ENCODE measurements at places on chromosomes 5 and 9.

DNA sequence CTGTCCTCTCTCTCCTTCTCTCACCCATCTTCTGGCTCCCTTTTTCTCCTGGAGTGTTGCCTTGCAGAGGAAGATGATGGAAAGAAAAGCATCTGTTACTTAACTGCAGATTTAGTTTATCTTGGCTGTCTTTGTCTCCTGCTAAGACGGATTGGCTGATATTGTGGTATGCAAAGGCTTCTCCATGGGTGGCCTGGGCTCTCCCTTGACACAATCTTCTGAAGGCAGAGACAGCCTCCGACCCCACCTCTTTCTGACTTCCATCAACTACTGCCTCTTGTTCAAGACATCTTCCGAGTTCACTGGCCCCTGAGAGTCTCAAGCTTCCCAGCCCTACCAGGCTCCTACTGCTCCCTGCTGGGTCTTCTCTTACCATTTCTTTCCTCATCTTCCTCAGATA is 403.7 kb downstream of the LRRC70 start:
- no peak for DNase-seq

DNA sequence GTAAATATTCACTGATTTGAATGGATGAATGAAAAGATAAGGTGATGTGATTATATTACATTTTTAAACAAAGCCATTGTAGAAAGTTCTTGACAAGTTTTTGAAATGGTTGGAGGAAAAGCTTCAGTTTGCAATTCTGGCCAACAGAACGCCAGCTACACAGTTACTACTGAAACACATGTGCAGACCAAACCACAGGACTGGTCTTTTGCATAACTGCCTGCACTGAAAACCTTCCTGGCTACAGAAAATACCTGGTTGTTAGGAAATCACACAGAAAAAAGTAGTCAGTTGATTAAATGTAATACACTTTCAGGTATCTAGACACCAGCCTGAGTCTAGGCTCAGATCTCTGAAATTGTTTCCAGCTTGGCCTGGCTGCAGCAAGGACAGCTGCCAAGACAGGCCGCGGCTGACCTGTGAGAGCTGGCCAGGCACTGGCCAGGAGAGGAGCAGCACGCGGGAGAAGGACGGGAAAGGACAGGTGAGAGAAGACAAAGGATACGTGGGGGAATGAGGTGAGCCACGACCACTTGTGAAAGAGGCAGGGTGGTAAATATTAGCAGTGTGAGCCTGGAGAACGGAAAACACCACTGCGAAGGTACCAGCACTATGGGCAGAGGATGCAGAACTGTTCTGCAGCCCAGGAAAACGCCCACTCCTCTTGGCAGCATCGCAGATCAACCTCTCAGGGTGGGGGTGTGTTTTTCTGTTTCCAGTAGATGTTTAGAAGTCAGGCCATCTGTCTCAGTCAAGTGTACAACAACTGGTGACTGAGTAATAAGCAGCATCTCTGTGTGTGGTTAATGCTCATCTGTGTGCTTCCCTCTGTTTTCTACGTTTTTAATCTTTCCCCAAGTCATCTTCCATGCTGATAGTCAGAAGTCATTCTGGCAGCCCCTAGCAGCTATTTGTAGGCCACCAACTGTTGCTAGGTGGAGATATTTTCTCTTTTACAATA is 137.4 kb downstream of the SCAMP1 start:
- no peak for DNase-seq

GRCh38 chr9:115998666-115999065 is 154.9 kb upstream of the PAPPA start:
- DNase-seq: no peak

DNA sequence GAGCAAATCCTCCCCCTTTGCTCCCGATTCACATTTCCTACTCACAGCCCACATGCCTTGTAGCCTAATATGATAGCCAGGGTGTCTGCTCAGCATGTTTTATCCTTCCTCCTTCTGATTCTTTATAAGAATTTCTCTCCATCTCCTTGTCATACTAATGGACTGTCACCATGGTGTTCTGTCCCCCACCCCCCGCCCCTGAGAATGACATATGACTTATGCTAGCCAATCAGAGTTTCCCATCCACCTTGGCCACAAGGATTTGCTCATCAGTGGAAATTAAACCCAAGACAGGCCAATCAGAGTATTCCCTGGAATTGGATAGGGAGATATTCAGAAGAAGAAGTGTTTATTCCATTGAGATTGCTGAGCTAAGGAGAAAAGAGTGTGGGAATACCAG is 16.0 kb downstream of the ABLIM3 start:
- no peak for DNase-seq

DNA sequence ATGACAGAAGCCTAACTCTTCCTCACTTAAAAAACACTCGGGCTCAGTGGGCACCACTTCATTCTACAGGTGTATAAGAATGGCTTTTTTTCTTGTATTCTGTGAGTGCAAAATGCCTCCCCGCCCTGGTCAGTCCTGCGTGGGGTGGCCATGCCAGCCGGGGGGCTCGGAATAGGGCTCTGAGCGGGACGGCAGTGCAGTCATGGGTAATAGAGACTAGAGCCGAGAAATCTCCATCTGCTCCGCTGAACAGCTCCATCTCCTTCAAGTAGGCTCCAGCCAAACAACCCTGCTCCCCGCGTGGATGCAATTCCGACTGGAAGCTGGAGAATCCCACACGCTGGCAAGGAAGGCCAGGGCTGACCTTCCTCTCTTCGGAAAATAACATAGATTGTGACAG is 317.0 kb upstream of the IRX4 start:
- DNase-seq: no peak

GRCh38 chr9:132846918-132847515 is 31.1 kb downstream of the AK8 start:
- DNase-seq: no peak

GRCh38 chr9:17191082-17191481 is 56.2 kb downstream of the CNTLN start:
- DNase-seq: no peak

GRCh38 chr9:89712283-89712682 is 107.5 kb downstream of the GADD45G start:
- DNase-seq: no peak

GRCh38 chr9:27468000-27468399 is 56.1 kb upstream of the IFNK start:
- no peak for DNase-seq

DNA sequence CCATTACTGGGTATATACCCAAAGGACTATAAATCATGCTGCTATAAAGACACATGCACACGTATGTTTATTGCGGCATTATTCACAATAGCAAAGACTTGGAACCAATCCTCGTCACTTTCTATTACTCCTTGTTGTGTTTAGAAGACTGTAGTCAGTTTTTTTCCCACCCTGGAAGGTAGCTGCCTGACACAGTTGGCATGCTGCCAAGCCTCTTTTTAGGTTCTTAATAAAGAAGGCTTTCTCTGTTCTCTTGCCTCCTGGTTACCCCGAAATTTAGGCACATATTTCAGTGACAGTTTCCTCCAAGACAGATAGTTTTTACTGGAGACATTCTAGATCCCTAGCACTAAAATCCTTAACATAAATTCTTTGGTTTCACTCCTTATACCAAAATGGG is 205.4 kb upstream of the PCSK5 start:
- DNase-seq: no peak

DNA sequence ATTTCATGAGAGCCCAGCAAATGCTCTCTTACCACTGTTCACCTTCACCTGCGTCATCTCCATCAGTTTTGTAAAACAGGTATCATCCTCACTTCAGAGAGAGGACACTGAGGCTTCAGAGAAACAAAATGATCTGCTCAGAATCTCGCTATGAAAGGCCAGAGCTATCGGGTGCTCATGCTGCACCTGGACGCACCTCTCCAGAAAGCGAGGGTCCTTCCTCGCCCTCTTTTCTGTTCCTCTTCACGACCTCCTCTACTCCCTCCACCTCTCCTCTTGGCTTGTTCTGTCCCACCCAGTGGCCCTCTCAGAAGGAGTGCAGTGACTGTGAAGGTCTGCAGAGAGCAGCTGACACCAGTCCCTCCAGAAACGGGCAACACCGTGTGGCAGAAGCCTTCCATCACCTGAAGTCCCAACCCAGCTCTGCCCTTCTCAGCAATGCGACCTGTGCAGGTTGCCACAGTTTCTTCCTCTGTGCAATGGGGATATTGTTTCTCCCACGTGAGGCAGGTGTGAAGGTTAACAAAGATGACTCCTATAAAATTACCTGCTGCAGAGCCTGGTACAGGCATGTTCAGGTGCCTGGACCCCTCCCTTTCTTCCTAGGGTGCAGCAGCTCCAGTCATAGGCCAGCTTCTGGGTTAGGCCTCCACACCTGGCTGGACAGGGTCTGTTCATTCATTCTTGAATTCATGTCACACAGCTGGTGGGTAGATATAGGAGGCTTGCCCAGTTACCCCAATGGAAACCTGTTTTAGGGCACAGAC is 45.3 kb upstream of the ANGPTL2 start:
- no peak for DNase-seq

GRCh38 chr5:471750-472058 is 28.7 kb downstream of the EXOC3 start:
- DNase-seq: no peak

DNA sequence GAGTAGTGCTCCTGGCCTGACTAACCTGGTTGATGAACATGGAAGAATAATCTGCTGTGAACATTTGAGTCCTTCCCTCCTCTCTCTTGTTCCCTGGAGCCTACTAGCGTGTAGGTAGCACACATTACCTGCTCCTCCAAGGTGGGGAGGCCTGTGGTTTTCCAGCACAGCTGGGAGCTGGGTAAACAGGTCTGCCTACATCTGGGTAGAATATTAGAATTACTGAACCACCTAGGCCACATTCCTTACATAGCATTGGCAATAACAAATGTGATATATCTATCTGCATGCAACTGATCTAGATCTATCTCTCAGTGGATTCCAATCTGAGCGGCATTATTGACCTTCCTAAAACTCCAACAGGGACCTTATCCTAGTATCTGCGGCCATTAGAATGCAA is 151.0 kb upstream of the ZNF366 start:
- no peak for DNase-seq

DNA sequence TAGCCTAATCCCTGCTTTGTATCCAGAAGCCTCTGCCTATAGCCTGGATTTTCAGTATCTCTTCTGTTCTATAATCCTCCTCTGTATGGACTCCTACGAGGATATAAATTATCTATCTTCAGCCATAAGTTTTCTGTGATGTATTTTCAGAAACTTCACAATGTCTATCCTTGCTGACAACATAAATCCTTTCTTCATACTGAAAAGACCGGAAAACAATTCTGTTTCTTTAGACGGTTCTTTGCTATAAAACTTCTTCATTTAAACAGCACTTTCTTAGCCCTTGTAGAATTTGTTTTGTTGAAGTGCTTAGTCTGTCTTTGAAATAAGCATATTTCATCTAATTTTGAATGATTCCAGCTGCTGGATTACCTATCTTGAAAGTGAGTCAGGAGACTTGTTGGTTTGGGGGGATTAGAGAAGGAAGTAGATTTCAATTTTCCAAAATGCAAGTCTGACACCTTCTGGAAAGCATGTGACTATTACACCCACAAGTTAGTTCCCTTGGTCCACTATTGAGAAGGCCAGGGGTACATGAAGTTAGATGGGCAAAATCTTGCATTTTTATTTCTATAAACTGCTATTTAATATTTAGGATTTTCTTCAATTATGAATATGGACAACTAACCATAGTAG is 96.3 kb upstream of the RANBP3L start:
- no peak for DNase-seq

DNA sequence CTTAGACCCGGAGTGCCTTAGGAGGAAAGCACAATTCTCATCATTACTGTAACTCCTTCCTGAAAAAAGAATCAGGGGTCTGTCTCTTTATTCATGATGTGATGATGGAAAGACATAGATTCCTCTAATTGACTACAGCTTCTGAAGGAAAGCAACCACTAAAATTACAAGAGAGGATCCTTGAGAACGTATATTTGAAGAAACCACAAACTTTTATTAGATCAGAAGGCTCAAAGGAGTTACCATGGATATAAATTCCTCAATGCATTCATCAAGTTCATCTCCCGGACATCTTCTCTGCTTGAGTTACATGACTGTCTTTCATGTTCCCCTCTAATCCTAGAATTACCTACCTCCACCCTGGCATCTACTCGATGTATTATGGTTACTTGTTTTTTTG is 104.1 kb upstream of the PAPPA start:
- DNase-seq: no peak

DNA sequence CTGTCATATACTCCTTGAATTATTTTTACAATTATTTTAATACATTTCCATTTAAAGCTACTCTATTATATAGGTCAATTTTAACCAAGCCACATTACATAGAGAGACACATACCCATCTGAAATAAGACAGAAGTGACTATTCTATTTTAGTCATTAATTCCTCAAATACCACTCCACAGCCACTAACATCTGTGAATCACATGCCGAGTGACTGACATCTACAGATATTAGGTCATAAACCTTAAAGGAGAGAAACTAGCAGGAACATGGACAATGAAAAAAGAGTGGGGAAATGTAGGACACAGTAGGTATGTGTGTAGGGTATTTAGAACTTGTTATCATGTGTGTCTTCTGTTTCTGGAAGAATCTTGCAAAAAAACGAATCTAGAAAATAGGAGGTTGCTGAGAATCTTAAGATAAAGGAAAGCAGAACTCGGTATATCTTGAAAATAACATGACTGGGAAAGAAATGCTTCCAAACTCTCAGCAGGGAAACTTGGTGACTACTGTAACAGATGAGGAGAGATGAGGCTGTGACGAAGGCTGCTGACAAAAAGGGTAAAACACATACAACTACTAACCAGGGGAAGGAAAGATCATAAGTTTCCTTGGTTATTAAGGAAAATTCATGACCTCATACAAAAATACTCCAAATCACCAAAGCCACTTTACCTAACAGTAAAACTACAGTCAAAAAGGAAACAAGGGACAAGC is 84.6 kb downstream of the PLPP1 start:
- DNase-seq: no peak

GRCh38 chr9:83715221-83715620 is 7.5 kb upstream of the UBQLN1 start:
- no peak for DNase-seq

DNA sequence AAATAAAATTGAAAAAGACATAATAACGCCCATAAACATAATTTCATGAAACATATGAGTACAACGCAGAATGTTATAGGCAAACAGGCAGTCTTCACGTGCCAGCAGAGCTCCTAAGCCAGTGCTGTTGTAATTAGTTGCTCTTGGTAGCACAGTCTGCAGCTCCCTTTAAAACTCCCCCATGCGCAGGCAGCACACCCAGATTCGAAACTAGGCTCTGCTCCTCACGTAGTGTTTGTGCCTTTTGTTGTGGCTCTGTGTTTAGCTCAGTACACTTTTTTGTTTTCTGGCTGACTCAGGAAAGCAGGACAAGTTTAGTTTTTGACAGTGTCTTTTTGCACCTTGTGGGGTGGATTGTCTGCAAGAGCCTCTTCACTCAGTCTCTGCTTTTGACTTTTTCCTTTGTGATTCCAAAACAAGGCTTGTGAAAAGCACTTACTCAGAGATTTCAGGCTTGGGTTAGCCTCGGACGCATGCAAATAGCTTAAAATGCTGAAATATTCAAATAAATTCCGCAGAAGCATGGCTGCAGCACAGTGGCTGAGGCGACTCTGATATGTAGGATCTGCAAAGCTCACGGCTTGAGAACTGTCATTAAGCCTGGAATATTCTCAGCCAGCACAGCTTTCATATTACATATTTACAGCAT is 113.6 kb downstream of the IRX1 start:
- no peak for DNase-seq

GRCh38 chr5:147169399-147169798 is 65.4 kb upstream of the STK32A start:
- DNase-seq: no peak
